LHCN-M2 (cell line): ENCODE measurements at places on chromosomes 12 and 14.

- no peak for DNase-seq
Observed at GRCh38 chr12:113390064-113391043, 13.3 kb downstream of the SDS start.

- DNase-seq, result no peak
Observed at GRCh38 chr14:93331728-93332396, 974 bp downstream of the BTBD7 start.

DNA sequence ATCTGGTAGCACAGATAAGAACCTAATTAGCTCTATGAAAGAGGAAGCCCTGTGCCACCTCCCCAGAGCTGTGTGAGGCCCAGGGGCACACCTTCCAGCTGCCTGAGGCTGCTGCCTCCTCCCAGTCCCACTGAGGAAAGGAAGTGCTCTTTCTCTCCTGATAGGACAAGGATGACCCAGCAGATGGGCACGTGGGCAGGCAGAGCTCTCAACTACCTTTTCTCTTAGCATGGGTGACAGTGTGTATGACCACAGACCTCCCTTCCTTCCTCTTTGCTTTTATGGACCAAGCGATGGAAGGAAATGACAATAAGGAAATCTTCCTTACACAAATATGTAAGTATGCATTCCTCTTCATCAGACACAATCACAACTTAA, 127.6 kb upstream of the AMIGO2 start:
- no peak for DNase-seq

DNA sequence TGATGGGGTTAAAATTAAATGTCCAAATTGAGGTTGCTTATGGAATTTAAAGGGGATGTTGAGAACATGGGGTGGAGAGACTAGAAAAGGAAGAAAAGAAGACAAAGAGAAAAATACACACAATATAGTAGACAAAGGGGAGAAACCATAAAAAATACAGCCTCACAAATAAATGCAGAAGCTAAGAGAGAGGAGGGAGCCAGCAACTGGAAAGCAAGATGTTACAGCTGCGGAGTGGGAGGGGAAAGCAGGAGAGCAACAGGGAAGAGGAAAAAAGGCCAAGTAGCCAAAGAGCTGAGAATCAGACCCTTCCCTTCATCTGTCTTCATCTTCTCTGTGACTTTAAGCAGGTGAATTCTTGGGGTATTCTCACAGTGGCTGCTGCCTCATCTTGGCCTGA, 39.7 kb upstream of the SMUG1 start:
- no peak for DNase-seq

GRCh38 chr12:57270966-57271470, 20.0 kb upstream of the STAC3 start:
- no peak for DNase-seq
